ENCODE measurements at places on chromosomes 2 and 18.

DNA sequence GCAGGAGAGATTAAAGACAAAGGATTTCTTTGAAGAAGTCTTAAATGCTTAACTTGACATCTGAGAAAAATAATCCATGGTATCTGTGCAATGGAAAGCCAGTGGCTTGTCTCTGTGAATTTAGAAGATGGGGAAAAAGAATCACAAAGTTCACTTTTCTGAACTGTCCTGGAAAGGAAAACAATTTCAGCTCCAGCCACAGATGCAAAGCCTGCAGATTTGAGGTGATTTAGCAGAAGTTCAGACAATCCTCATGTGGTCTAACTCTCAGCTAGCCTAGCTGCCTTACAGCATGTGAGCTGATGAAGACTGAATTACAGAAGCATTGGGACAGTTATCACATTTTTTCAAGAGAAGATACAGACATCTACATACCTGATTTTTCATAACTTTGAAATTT, 126.7 kb upstream of the ITGB6 start:
- no peak for DNase-seq

- DNase-seq, result peak; percentile 53
Observed at GRCh38 chr2:47520825-47521665, 118.1 kb downstream of the MSH2 start.

- no peak for DNase-seq
Observed at GRCh38 chr2:128714285-128714684, 395.6 kb upstream of the HS6ST1 start.

- DNase-seq, result no peak
Observed at GRCh38 chr2:172863341-172863740, 127.7 kb downstream of the RAPGEF4 start.

GRCh38 chr2:160565099-160565845, 71.7 kb upstream of the RBMS1 start:
- no peak for DNase-seq

GRCh38 chr2:20415511-20415918, 31.4 kb upstream of the RHOB start:
- DNase-seq, result no peak

GRCh38 chr2:99389371-99389770, 52.2 kb downstream of the EIF5B start:
- no peak for DNase-seq

DNA sequence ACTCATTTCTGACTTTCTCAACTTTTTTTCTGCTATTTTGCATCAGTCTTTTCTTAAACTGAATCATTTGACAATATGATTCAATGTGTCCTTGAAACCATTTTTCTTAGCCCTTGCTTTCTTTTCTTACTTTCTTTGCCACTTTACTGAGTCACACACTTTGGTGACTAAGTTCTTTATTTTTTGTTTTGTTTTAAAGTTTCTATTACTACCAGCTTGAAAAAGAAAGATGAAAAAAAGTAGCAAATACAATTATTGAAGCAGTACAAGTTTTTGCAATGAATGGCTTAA, 116.5 kb downstream of the DOCK10 start:
- no peak for DNase-seq
